ENCODE measurements at places on chromosomes 13 and 19.
A peak's percentile ranks its signal among the peaks of the same experiment; 100 is the strongest.

DNA sequence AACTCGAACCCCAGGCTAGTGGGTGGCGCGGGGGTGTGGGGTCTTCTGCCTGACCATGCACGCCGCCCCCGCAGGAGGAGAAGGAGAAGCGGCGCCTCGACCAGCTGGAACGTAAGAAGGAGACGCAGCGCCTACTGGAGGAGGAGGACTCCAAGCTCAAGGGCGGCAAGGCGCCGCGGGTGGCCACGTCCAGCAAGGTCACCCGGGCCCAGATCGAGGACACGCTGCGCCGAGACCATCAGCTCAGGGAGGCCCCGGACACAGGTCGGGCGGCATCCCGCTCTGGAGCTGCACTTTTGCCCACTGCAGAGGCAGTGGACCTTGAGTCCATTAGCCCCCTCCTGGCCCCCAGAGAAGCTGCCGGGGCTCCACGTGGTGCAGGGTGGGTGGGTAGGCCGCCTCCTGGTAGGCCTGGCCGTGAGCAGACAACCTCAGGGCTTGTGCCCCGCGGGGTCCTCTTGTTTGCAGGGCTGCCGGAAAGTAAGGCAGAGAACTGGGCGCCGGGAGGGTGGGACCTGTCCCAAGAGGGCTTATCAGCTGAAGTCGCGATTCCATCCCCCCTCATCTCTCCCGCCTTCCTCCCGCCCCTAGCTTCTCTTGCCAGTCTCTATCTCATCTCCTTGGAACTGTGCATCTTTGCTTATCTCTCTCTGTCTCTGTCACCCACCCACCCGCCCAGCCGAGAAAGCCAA lies 9.9 kb downstream of the CCDC124 start:
- DNase-seq: no peak

GRCh38 chr13:99969453-99969918 lies 2.1 kb downstream of the ZIC5 start:
- no peak for DNase-seq

DNA sequence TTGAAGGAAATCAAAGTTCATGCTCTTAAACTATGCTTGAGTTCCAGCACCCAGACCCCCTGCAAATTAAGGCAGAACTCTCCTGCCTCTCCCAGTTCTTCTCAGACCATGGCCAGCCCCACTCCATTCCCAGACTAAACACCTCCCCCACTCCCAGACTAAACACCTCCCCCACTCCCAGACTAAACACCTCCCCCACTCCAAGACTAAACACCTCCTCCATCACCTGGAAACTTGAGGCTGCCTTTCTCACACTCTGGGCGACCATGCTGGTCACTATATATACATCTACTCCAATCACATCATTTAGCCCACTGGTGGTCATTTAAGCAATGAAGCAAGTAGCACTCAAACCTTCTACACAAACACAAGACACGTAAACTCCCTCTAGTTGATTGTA lies 57.2 kb downstream of the CAB39L start:
- DNase-seq: no peak

DNA sequence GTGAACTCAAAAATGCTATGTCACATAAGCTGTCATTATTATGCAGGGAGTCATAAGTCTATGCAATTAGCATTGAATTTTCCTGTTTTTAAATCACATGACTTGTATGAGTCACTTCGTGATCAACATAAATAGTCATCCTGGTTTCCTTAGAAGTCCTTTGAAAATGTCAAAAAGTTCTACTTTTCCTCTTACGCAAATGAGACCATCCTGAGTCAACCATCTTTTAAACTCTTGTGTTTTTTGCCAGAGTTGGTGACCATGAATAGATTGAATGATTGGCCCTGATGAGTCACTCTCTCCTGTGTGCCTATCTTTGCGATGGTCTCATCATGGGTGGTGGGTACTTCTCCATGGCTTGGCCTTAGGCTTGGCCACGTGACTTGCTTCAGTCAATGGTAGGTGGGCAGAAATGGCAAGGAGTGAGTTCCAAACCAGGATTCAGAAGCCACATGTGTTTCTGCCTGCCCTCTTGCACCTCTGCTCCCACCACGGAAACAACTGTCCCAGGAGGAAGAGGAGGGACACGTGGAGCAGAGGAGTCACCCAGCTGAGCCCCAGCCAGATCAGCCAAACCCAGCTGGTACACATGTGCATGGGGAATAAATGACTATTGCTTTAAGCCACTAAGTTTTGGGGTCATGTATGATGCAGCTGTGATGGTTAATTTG lies 123.5 kb upstream of the CACNA1A start:
- DNase-seq: no peak

GRCh38 chr13:79966493-79966895 lies 374.4 kb downstream of the SPRY2 start:
- no peak for DNase-seq

- DNase-seq: peak; percentile 80
Observed at GRCh38 chr19:572743-573518, 535 bp downstream of the BSG start.

DNA sequence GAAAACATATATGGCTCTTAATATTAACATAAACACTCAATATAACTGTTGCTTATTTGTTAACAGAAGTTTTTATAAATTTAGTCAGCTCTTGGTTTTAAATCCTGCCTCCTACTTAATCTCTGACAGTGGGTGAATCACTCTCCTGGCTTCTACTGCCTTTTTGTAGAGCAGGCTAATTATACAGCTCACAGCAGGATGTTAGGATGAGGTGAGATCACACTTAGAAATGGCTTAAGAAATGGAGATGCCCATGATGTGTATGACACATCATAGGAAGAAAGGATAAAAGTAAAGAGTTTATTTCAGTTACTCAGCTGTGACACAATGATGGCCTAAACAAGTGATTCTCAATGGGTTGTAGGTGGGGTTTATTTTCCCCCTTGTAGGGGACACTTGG lies 345.6 kb downstream of the SPRY2 start:
- DNase-seq: no peak

DNA sequence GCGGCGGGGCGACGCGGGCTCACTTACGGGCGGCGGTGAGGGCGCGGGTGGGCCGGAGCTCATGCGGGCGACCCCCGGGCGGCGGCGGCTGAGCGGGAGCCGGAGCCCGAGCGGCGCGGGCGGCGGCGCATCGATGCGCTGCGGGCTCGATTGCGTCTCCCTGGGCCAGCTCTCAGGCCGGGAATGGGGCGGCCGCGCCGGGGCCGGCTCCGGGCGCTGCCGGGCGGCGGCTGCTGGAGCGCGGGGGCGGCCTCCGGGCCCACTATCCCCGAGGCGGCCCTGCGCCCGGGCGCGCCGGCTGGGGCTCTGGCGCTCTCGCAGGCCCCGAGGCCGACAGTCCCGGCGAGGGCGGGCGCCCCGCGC lies 1.4 kb upstream of the TSHZ3 start:
- peak; percentile 76 for DNase-seq

DNA sequence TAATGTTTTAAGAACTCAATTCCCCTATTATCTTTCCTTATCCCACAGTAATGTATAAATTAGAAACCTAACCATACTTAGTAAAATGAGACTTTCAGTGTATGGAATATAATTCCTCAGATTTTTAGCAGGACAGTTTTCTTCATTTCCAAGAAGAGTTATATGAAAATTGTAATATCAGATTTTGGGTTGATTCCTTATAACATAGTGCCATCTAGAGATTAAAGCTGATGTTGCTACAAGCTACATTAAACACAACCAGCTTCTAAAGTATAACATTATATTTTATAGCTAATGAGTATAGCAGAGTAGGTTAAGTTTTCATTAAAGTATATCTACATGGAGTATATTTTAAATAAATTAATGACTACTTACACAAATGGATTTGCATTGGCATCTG lies 99.7 kb upstream of the MIR17HG start:
- DNase-seq: peak; percentile 40

DNA sequence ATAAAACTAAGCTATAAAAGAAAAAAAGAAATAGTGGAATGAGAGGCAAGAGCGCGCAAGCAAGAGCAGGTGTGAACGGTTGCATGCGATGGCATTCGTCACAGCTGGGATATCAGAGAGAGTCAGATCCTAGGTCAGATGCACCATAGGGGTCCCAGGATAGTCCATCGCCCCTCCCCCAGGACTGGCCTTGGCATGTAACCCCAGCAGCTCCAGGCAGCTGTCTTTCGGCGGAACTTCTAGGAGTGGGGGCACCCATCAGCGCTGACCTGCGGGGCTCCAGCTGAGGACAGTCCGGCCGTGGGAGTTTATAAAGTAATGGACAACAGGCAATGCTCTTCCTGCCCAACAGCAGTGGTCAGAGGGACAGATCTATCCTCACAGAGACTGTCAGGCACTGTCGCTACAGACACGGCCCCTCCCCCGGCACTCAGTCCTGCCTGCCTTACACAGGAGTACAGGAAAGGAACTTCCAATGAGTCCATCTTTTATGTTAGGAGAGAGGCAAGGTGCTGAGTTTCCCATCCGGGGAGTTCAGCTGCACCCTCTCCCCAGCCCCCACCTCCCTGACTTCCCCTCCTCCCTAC lies 1.4 kb downstream of the SIAH3 start:
- no peak for DNase-seq

DNA sequence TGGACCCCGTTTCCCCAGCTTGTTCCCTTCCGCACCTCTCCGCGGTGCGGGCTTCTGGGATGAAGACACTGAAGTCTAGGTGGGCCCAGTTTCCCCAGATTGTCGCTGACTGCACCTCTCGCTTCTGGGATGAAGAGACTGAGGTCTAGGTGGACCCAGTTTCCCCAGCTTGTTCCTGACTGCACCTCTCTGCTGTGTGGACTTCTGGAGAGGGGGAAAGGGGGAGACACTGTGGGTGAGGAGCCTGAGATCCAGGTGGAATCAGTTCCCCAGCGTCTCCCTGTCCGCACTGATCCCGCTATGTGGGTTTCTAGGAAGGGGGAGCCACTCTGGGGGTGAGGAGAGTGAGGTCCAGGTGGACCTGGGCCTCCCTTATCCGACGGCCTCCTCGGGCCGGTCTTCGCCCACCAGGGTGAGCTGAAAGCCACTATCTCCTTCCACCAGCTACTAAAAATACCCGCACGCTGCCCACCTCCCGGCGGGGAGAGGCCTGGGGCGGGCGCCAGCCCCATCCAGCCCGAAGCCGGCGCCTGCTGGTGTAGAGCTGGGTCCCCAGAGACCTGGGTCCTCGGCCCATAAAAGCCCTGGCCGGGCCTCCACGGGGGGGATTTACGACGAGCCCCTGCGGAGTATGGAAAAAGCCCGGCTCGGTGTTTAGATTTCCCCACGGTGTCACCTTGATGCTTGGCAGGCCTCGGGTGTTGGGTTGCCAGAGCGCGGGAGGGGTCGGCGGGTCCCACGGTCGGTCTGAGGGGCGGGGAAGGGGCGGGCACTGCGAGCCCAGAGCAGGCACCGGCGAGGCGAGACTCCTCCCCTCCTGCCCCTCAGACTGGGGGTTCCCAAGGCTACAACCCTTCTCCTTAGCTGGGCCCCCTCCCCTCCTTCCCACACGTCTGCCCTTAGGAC lies 10.6 kb downstream of the FUT6 start:
- DNase-seq: peak; percentile 71

GRCh38 chr13:33994198-33994597 lies 176.2 kb downstream of the RFC3 start:
- DNase-seq: no peak

DNA sequence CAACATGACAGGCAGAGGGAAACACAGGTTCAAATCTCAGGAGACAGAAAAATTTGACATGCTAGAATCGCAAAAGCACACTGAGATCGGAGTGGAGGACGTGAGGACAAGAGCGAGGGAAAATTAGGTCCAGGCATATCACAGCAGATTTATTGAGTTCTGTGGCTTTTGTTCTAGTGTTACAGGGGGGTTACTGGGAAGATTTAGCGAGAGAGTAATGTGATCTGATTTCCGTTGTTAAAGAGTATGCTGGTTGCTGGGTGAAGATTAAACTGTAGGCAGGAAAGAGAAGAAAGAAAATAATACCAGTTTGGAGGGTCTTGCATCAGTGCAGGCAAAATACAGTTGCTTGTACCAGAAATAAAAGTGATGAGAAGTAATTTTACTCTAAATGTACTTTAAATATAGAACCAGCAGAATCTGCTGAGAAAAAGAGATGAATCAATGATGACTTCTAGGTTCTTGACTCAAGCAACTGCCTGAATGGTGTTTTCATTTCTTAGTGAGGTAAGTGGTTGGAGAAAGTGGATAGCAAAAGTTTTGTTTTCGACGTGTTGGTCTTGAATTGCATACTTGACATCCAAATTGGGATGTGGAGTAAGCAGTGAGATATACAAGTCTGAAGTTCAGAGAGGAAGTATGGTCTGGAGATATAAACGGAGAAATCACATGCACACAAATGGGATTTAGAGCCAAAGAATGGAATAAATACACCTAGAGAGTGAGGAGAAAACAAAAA lies 35.7 kb downstream of the UFM1 start:
- no peak for DNase-seq

- no peak for DNase-seq
Observed at GRCh38 chr19:55672418-55672817, 2.6 kb upstream of the EPN1 start.

GRCh38 chr13:106376401-106377112 lies 158.9 kb downstream of the EFNB2 start:
- no peak for DNase-seq

- DNase-seq: peak; percentile 32
Observed at GRCh38 chr19:17794731-17795494, at the start of gene B3GNT3. Gene B3GNT3, plus strand, starts transcription at chr19:17795138. Its CDS starts 12,670 bp downstream, at chr19:17807808.

DNA sequence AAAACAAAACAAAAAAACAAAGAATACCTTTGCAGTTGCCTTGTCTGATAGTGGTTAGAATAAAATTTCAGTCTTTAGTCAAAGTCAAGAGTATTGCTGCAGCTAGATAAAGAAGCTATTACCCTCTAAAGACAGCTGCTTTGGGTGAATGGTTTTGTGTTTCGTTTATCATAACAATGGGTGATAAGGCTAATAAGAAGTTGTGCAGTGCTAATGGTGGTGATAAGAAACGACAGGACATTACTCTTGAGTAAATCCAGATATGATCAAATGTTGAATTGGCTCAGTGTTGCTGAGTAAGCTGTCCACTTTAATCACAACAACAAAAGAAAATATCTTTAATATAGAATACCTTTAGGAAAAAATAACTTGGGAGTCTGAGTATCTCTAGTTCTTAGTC lies 1825.3 kb downstream of the SLITRK5 start:
- DNase-seq: no peak

GRCh38 chr19:42380155-42380554 lies 9.9 kb downstream of the CNFN start:
- DNase-seq: no peak

DNA sequence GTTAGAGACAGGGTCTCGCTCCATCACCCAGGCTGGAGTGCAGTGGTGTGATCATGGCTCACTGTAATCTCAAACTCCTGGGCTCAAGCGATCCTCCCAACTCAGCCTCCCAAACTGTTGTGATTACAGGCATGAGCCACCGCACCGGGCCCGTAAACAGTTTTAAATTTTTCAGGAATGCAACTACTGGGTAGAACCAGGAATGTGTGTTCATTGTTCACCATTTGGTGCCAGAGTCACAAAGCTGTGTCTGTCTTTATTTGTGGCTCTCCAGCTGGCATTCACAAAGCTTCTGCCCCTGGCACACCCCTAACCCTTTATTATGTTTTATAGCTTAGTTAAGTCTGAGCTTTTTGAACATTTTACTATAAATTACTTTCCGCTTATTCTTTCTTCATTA lies 19.8 kb upstream of the ACP7 start:
- DNase-seq: no peak

DNA sequence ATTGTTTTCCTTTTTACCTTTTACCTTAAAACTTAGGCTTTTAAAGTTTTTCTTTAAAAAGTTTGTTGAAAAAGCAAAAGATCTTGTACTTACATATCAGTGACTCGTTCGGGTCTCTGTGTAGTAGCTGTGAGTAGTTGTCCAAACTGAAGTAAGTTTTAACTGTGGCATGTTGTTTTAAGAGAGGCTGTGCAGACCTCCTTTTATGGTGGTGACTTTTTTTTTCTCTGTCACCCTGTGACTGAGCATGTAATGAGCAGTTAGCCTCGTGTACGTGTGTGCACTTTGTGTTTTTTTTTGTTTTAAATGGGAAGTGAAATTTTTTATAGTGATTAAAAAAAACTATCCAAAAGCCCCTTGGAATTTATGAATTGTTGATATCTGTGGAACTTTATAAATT lies at the start of gene GPR183:
Gene GPR183, minus strand, starts transcription at position 153 of the 400 bp plus-strand sequence. CDS start 11,254 bp downstream, outside the sequence.
- DNase-seq: no peak
